ENCODE measurements at places on chromosomes 4 and X.

- DNase-seq = no peak
Observed at GRCh38 chrX:31251336-31251735, 179.5 kb upstream of the FTHL17 start.

GRCh38 chrX:50432829-50433289 lies 37.8 kb downstream of the DGKK start:
- no peak for DNase-seq

GRCh38 chr4:3376266-3376665 lies 65.5 kb upstream of the HGFAC start:
- no peak for DNase-seq

DNA sequence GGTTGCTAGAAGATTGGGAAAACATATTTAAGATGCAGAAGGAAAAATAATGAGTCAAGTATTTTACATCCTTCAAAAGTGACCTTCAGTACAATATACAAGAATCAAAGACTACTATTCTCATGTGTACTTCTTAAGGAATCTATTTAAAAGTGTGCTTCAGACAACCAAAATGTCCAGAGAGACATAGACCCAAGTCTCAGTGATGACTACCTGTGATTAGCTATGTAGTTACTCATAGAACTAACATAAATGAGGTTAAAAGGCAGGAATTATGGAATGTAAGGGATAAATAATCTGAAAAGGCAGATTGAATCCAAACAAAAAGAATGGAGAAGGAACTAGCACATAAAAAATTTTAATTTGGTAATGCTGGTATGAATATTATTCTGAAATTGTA lies 634.7 kb upstream of the FAM241A start:
- DNase-seq = no peak

DNA sequence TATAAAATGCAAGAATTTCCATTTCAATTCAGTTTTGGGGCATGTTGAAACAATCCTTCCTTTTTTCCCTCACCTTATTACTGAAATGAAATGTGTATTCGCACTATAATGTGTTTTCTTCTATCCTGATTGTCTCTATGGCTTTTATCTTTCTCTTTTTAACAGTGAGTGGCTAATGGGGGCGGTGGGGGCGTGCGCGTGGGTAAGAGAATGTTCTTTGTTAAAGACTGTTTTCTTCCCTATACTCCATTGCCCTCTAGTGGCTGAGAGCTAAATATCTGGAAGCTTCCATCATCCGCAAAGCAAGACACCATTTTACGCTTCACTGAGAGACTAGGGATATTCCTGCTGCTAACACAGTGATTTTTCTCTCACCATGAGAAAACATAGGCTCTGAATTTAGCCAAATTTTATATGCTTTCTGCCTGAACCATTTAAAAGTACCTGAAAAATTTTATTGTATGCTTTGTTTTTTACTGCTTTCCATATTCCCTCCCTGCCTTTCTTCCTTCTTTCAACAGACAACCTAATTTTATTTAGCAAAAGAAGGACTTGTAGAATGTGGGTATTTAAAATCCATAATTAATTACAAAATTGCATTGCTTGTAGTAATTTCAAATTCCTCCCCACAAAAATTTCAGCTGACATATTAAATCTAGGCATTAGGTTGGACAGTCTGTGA lies 194.0 kb downstream of the GASK1B start:
- DNase-seq = peak; percentile 60

GRCh38 chrX:63750811-63751210 lies 34.2 kb downstream of the ARHGEF9 start:
- DNase-seq = no peak

DNA sequence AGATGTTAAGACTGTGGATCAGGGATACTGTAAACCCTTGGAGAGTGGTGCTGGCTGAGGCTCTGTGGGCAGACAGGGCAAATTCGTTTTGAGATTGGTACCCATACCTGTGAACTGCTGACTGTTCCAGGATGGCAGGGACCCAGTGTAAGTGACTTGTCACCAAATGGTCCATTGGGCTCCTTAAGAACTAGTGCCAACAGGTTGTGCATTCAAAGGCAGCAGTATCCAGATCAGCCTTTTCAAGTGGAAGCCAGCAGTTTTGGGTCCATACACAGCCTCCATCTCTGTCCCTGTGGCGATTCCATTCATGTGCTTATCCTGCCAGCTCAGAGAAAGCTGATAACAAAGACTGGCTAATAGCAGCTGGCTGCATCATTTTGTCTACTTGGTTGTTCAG lies 84.0 kb upstream of the SCOC start:
- no peak for DNase-seq

DNA sequence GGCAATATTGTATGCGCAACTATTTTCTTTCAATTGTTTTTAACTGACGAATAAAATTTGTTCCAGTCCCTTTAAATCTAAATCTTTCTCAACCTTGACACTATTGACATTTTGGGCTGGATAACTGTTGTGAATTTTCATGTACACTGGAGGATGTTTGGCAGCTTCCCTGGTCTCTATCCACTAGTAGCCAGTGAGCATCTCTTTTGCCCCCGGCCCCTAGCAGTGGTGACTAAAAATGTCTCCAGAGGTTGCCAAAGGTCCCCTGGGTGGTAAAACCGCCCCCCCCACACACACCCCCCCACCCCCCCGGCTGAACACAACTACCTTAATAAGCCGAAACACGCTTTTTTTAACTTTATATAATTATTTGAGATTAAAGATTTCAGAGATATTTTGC lies 514 bp downstream of the FANCB start:
- DNase-seq = no peak

GRCh38 chr4:146477054-146477453 lies 44.7 kb downstream of the SLC10A7 start:
- DNase-seq = no peak

GRCh38 chrX:2487366-2487765 lies 13.4 kb downstream of the DHRSX start:
- DNase-seq = no peak

DNA sequence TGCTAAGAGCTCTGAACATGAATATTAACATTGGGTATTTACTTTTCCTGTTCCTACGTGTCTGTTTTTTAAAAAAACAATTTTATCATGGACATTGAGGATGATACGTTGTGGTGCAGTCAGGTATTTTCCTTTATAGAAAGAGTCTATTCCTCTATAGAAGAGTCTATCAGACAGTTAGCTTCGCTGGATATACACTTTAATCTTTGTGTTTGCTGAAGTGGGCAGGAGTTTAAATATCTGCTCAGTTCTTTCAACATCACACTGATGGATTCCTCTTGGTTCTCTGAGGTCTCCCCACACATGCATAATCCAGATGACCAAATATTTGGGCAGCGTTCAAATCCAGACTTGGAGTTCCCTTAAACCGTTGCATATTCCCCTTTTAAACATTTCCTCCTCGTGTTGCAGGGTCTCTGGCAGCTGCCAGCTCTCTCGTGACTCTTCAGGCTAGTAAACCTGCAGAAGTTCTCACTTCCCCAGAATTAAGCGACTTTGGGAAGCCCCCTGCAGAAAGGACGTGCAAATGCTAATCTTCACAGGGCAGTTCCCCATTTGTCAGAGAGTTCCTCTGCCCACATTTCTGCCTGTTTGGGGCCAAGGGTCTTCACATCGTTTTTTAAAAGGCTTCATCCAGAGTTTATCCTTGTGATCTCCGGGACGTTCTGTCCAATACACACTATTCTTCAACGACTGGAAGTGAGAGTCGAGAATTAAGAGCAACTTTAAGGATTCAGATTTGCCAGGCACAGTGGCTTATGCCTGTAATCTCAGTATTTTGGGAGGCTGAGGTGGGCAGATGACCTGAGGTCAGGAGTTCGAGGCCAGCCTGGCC lies 20.5 kb upstream of the DHRSX start:
- DNase-seq = no peak

DNA sequence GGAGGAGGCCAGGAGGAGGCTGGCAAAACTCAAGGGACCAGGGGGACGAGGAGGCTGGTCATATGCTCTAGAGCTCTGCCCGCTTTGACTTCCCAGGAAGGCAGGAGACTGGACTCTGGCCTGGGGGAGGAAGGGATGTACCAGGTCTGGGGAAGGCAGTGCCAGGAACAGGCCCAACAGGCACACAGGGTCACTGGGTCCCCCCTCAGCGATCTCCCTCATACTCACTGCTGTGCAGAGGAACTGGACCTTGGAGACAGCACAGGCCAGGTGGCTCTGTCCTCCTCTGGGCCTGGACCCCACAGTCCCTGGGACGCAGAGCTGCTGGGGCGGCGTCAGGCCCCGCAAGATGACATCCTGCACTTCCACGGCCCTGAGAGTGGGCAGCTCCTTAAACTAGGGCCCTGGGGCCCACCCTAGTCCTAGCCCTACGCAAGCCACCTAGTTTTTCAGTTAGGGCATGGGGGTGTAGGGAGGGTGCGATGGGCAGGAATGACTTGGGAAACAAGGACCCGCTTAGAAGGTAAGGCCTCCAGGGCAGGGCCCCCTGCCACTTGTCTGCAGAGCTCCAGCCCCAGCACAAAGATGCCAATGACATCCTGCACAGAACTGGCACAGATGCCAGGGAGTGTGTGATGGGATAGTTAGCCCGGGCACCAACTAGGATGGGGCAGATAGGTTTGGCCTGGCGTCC lies 59.5 kb downstream of the HTRA3 start:
- DNase-seq = no peak

- peak; percentile 78 for DNase-seq
Observed at GRCh38 chr4:94038195-94038594, 169.5 kb upstream of the SMARCAD1 start.

GRCh38 chr4:163911891-163912290 lies 417.4 kb downstream of the TMA16 start:
- no peak for DNase-seq

GRCh38 chrX:40154250-40154852 lies 56.6 kb upstream of the BCOR start:
- peak; percentile 72 for DNase-seq

DNA sequence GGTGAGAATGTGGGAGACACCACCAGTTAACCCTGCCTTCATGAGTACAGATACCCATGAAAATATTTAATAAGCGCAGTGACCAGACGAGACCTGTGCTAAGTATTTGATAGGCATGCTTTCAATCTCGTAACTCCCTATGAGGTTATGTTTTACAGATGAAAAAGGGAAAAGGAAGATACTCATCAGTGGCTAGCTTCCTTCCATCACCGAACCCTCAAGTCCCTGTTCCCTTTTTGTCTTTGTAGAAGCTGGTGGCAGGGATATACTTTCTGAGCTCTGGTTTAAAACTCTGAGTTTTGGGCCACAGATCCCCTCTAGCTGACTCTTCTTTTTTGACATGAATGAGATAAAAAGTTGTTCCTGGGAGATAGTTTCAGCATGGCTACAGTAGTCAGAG lies 26.3 kb downstream of the AFF1 start:
- DNase-seq = no peak
